ENCODE measurements at places on chromosomes 12 and 14. TPM values are rescaled to one million over a fixed set of nuclear protein-coding genes. Genes with fewer than 3 reads are reported as not detected.

The GPR84 gene
- not detected for total RNA-seq

The AMDHD1 gene
- 4.6 TPM for total RNA-seq

The C14orf39 gene
- total RNA-seq, result not detected

The MYO1H gene
- not detected for total RNA-seq

The KIF26A gene
- 17.1 TPM for total RNA-seq

The HOTAIR gene
- total RNA-seq, result not detected

The SLC10A1 gene
- total RNA-seq, result not detected

The LRP1-AS gene
- not detected for total RNA-seq

GRCh38 chr14:100571837-100572236 lies 15.4 kb downstream of the BEGAIN start:
- H3K4me1 ChIP-seq, result peaks cover 11% of the 10 kb centered on the region
- no peaks in the 10 kb centered on the region for H3K36me3 ChIP-seq
- no peak overlapping the region for H3K4me3 ChIP-seq
- no peaks in the 10 kb centered on the region for H3K27me3 ChIP-seq
- no peak overlapping the region for H3K27ac ChIP-seq
- no peak for DNase-seq

DNA sequence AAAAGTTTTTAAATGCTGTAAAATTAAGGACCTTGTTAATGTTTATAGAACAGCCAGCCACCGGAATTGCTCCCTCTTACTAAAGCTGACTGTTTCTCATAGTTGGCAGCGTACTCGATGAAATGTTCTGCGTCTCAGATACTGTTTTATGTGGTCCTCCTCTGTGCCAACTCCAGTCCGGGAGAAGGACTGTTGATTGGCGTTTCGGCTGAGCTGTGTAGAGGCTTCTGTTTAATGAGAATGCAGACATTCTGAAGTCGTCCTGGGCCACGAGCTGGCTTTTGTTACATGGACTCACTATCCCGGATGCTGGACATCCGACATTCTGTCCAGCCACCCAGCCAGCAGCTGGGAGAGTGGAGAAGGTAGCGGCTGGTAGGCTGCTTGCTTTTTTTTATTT lies 75.4 kb downstream of the WDR20 start:
- H3K4me1 ChIP-seq, result no peaks in the 10 kb centered on the region
- peak; percentile 32 for DNase-seq
- H3K36me3 ChIP-seq, result no peaks in the 10 kb centered on the region
- H3K4me3 ChIP-seq, result no peak overlapping the region

- no peak overlapping the region for H3K4me3 ChIP-seq
- H3K27me3 ChIP-seq, result no peaks in the 10 kb centered on the region
- no peak overlapping the region for H3K27ac ChIP-seq
These were observed 871 bp upstream of the SSTR1 start for GRCh38 chr14:38206689-38207376.

- H3K4me1 ChIP-seq, result peaks cover 14% of the 10 kb centered on the region
- no peak for DNase-seq
- no peak overlapping the region for H3K27ac ChIP-seq
- no peaks in the 10 kb centered on the region for H3K36me3 ChIP-seq
- H3K27me3 ChIP-seq, result no peaks in the 10 kb centered on the region
These were observed 121.6 kb downstream of the GPR135 start for GRCh38 chr14:59343585-59343984.

- peak overlapping the region; percentile 85 for H3K27ac ChIP-seq
- peak overlapping the region; percentile 99 for H3K4me3 ChIP-seq
- H3K4me1 ChIP-seq, result peaks cover 28% of the 10 kb centered on the region
These were observed 390 bp downstream of the BRAP start for GRCh38 chr12:111685322-111685810.

DNA sequence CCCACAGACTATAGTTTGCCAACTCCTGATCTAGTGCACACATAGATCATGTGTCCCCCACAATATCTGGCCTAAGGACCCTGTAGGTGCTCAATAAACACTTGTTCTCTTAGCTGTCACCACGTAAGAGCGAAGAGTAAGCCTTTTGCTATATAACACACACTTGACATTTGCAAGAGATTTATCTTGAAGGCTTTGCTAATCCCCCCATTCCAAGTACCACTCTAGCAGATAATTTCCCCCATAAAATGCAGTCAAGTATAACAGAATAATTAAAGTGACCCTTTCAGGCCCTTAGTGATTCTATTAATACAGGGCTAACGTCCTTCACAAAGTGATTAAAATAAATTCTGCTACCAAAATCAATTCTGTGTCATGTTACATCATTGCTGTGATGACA lies 87.5 kb downstream of the PLXNC1 start:
- no peaks in the 10 kb centered on the region for H3K4me1 ChIP-seq
- no peak for DNase-seq
- no peaks in the 10 kb centered on the region for H3K27me3 ChIP-seq
- H3K4me3 ChIP-seq, result no peak overlapping the region
- no peak overlapping the region for H3K27ac ChIP-seq
- H3K36me3 ChIP-seq, result no peaks in the 10 kb centered on the region

- no peaks in the 10 kb centered on the region for H3K27me3 ChIP-seq
- peak overlapping the region; percentile 96 for H3K27ac ChIP-seq
- H3K4me3 ChIP-seq, result peak overlapping the region; percentile 43
- H3K36me3 ChIP-seq, result no peaks in the 10 kb centered on the region
These were observed 774 bp upstream of the MANSC4 start for GRCh38 chr12:27780612-27781408.

GRCh38 chr14:94363151-94363624 lies 25.2 kb downstream of the SERPINA1 start:
- H3K4me3 ChIP-seq, result no peak overlapping the region
- no peak overlapping the region for H3K27ac ChIP-seq
- H3K4me1 ChIP-seq, result no peaks in the 10 kb centered on the region
- DNase-seq, result no peak
- no peaks in the 10 kb centered on the region for H3K36me3 ChIP-seq
- H3K27me3 ChIP-seq, result no peaks in the 10 kb centered on the region

GRCh38 chr14:63134801-63135200 lies 69.4 kb upstream of the RHOJ start:
- no peak overlapping the region for H3K27ac ChIP-seq
- no peak for DNase-seq
- H3K36me3 ChIP-seq, result no peaks in the 10 kb centered on the region
- no peak overlapping the region for H3K4me3 ChIP-seq
- no peaks in the 10 kb centered on the region for H3K27me3 ChIP-seq
- no peaks in the 10 kb centered on the region for H3K4me1 ChIP-seq

GRCh38 chr12:26406813-26407212 lies 211.4 kb downstream of the SSPN start:
- H3K36me3 ChIP-seq, result peaks cover 4% of the 10 kb centered on the region
- no peak overlapping the region for H3K27ac ChIP-seq
- H3K4me3 ChIP-seq, result no peak overlapping the region
- no peaks in the 10 kb centered on the region for H3K4me1 ChIP-seq

GRCh38 chr14:93788543-93789227 lies 400 bp upstream of the PRIMA1 start:
- no peaks in the 10 kb centered on the region for H3K36me3 ChIP-seq
- no peaks in the 10 kb centered on the region for H3K27me3 ChIP-seq
- H3K4me1 ChIP-seq, result peaks cover 17% of the 10 kb centered on the region
- peak; percentile 5 for DNase-seq
- H3K4me3 ChIP-seq, result no peak overlapping the region
